HEK293T (cell line): ENCODE measurements at places on chromosomes 7 and 10.

DNA sequence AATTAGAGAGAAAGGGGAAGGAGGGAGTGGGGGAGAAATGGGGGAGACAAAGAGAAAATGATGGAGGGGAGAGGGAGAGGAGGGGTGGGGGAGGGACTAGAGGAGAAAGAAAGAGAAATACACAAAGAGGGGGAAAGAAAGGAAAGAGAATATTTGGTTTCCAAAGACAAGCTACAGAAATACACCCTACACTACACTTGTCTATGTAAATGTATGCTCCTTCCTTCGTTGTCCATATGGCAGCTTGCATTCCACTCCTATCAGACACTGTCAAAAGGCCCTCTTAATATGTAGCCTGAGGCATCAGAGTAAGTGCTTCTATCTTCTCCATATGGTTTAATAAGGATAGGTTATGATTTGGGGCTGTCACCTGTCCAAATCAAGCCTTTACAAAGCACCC is 92.8 kb upstream of the FEZF1 start:
- DNase-seq: no peak

- no peak for DNase-seq
Measured at GRCh38 chr10:97964748-97965147, 65.7 kb downstream of the CRTAC1 start.

GRCh38 chr7:55172161-55172560 is 153.3 kb downstream of the EGFR start:
- DNase-seq: no peak

DNA sequence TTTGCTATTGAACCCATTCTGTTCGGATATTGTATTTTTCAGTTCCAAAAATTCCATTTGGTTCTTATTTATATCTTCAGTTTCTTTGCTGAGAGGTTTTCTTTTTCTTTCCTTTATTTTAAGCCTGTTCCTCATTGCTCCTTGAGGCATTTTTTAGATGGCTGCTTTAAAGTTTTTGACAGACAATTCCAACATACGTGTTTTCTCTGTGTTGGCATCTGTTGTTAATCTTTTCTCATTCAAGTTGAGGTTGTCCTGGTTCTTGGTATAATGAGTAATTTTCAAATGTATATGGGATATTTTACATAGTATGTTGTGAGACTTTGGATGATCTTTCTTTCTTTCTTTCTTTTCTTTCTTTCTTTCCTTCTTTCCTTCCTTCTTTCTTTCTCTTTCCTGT is 1078.0 kb upstream of the CELF2 start:
- DNase-seq: no peak

DNA sequence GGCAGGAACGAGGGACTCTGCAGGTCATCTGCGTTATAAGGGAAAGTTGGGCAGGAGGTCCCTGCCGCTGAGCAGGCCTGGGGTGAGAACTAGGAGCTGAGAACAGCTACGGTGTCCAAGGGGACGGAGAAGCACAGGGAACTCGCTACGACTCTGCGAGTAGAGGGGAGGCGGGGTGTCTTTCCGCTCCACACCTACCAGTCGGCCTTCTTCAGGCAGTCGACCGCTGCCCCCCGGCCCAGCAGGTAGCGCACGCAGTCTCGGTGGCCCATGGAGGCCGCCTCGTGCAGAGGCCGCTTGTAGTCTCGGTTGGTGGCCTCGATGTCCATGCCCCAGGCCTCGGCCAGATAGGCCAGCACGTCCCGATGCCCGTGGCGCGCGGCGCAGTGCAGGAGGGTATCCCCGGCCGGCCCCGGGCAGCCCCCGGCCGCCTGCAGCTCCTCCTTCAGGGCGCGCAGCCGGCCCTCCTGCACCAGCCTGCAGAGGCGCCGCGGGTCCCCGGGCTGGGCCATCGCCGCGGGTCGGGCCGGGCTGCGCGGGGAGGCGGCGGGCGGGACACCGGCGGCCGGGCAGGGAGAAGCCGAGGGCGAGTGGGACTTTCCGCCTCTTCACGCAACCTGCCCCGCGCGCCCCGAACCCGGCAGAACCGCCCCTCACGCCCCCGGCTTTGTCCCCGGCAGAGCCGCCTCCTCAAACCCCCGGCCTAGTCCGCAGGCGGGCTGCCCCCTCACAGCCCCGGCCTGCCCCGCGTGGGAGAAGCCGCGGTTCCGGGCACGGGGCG is 660 bp downstream of the ANKRD16 start:
- DNase-seq: peak; percentile 51

DNA sequence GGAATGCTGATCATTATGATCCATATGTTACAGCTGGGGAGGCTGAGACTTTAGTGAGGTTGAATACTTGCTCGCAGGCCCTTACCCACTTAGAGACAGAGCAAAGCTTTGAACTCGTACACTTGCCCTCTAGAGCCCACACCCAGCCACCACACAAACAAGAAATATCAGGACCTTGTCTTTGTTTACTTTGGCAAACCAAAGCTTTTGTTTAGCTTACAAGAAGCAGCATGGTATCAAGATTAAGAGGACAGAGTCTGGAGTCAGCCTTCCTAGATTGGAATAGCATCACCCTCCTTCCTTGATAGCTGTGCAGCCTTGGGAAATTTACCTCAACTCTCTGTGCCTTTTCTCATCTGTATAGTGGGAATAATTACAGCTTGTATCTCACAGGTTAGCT is 477.5 kb downstream of the SUGCT start:
- no peak for DNase-seq

- DNase-seq: no peak
Measured at GRCh38 chr10:306675-307185, 171.5 kb downstream of the ZMYND11 start.

DNA sequence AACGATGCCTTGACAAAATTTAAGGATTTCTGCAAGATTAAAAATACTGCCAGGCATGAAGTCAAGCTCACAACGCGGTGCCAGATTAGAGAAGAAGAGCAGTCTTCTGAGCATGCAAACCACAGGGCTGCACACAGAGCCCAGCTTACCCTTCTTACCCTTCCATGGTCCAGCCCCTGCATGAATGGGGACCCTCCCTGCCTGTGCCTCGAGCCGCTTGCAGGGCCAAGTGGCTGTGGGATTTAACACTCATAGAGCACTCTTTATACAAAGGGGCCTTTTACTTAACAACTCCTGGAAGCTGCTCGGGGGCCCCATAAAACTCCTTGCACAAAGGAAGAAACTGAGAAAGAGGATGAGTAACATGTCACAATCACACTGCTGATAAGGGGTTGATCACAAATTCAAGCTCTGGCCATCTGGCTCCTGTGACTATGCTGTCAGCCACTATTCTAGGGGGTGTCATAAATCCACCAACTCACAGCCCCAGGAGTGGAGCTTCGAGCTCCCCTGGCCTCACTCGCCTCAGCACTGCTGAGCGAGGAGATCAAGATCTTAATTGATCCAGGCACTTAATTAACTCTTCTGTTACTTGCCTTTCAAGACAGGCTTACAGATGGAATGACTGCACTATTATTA is 514.8 kb downstream of the TNS3 start:
- no peak for DNase-seq

- peak; percentile 24 for DNase-seq
Measured at GRCh38 chr7:47195641-47196040, 386.3 kb downstream of the TNS3 start.

GRCh38 chr7:26202019-26202990 is 760 bp downstream of the CBX3 start:
- DNase-seq: peak; percentile 46

DNA sequence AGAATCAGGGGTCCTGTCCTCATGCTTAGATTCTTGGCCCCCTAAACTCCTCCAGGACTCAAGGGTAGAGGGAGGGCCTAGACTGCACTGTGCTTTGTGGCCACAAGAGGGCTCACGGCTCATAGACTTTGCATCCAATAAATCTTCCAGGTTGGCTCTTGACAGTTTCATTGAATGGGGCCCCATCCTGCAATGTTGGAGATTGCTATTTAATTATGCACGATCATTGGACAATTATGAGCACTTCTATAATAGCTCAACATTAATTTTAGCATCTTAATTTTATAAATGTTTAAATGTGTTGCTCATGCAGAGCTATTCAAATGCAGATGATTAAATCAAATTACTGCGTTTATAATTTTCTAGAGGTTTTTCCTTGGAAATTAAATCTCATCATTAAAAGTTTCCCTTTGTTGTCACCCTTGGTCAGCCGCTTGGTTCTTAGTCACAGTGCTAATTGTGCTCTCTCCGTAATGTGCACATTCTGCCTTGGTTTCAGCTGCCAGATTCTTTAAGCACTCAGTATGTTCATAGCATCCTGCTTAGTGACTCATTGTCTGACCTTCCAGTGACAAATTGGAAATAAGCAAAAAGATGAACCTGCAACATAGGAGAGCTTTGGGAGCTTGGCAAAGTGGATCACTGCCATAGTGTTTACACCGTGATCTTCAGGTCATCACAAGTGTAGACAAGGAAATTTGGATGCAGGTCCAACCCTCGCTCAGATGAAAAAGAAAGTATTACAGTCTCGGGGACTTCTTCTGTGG is 33.4 kb upstream of the PLPP4 start:
- DNase-seq: peak; percentile 81

DNA sequence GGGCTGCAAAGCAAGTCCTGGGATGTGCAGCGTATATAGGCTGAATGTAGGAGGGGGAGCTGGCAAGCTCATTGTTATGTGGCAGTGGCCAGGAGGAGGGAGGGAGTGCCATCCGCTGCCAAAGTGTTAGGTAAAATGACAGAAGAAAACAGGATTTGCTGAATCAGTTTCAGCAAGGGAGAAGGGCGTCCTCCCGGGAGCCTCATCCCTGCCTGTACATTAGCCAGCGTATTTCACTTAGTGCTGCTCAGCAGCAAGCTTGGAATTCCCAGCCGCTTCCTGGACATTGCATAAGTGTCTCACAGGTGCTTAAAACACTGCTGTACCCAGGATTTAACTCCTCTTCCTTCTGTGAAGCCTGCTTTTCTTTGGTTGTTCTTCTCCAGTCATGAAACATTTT is 2.5 kb downstream of the NIPSNAP2 start:
- DNase-seq: no peak

GRCh38 chr7:50181081-50181480 is 88.0 kb upstream of the ZPBP start:
- no peak for DNase-seq

GRCh38 chr10:51224671-51225161 is 150.4 kb downstream of the PRKG1 start:
- no peak for DNase-seq

DNA sequence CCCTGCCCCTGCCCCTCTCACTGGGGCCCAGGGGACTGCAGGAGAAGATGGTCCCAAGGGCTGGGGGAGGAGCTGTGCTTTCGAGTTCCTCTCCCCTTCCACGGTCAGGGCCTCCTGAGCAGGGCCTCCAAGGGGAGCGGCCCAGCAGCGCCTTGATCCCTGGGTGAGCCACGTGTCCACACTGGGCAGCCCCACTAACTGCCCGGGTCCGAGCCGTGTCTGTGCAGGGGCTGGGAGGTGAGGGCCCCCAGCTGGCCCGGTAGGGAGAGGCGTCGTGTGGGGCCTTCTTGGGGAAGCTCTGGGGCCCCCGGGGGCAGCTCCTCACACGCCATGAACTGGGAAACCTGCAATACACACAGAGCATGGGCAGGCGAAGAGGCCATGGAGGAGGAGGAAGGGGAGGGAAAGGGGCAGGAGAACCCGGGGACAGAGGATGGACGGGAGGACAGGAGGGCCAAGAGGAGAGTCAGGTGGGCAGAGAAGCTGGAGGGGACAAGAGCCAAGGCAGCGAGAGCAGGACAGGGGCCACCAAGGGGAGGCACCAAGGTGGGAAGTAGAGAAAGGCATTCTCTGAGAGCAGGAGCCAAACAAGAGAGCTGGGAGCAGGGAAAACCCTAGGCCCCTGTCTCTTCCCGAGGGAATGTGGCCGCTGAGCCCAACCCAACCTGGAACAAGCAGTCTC is 32.8 kb downstream of the KCNH2 start:
- DNase-seq: no peak

GRCh38 chr7:29565224-29565630 is 1.6 kb downstream of the PRR15 start:
- DNase-seq: no peak

GRCh38 chr7:3937146-3937545 is 636.1 kb downstream of the SDK1 start:
- no peak for DNase-seq

GRCh38 chr7:1678571-1679325 is 8.7 kb downstream of the ELFN1 start:
- DNase-seq: no peak

DNA sequence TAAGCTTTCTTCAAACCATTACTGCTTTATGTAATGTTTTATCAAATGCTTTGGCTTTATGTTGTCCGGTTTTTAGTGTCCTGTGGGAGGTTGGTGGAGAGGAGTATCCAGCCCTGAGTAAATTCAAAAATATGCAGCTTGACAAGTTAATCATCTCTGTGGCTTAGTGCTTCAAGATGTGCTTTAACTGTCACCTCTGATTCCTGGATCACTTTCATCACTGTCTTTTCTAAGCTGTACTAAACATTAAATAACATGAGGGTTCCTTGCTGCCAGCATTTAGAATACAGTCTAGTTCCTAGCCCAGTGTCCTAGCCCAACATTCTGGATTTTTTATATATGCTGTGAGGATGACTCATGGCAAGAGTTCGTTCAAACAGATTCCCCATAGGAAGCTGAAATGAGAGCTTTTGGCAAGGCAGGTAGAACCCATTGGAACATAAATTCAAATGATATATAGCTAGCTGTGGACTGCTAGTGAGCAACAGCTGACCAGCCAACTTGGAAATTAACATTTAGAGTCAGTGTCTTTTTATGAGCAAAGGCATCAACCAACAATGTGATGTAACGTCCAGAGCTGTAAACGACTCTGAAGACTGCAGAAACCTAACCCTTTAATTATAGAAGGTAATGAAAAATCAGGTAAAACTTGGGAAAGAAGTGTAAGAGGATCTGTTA is 80.6 kb upstream of the OIT3 start:
- no peak for DNase-seq

GRCh38 chr7:127177156-127177555 is 75.6 kb downstream of the GRM8 start:
- no peak for DNase-seq

DNA sequence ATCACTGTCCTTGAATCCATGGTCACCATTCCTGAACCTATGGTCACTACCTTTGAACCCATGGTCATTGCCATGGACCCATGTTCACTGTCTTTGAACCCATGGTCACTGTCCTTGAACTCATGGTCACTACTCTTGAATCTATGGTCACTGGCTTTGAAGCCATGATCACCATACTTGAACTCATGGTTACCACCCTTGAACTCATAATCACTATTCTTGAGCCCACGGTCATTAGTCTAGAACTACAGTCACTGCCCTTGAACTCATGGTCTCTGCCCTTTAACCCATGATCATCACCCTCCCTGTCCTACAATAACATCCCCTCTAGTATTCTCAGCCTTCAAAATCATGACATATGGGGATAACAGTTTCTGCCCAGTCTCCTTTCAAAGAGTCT is 270.5 kb downstream of the CXCL12 start:
- DNase-seq: no peak

- no peak for DNase-seq
Measured at GRCh38 chr10:49844775-49845595, 82.9 kb upstream of the OGDHL start.

DNA sequence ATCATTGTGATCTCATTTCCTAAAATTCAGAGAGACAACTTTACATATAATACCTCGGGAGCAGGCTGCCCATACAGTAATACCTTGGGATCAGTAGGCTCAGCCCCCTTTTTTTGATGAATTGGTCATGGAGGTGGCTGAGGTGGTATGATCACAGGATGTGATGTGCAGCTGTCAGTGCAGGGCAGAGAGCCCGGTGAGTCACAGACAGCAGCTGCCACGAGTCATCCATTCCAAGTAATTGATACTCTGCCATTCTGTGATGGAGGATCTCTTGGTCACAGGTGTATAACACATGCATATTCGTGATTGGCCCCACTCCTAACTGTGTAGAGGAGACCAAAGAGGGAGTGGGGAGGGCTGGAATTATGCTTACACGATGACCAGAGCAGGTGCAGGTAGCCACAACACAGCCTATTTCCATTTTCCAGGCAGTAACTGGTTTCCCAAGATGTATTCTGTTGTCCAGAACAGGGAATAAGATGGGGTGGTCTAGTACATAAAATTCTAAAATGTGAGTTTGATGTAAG is 14.1 kb downstream of the NRCAM start:
- no peak for DNase-seq
